ENCODE measurements at places on chromosomes 12 and 14.
A peak's percentile ranks its signal among the peaks of the same experiment; 100 is the strongest.

DNA sequence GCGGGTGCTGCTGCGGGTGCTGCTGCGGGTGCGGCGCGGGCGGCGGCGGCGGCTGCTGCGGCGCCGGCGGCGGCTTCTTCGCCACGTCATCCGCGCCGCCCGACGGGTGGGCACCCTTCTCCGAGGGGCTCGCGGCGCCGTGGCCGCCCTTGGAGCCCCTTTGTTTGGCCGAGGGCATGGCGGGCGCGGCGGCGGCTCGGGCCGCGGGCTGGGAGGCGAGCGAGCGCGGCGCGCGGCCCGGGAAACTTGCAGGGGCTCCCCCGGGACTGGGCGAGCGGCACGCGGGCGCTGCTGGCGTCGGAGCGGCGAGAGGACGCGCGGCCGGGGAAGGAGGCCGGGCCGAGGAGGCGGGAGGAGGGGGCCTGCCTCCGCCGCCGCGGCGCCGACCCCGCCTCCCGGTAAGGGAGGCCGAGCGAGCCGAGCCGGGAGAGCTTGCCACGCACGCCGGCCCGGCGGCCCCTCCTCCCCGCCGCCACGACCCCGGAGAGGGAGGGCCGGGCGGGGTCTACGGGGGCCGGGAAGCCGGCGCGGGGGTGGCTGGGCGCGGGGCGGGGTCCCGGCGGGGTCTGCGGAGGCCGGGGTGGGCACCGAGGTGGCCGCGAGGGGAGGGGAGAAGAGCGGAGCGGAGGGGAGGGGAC lies at the start of gene CKAP4:
Gene CKAP4, minus strand, starts transcription at position 347 of the 638 bp plus-strand sequence. Its CDS starts 169 bp downstream, at position 178.
- peak; percentile 44 for DNase-seq

DNA sequence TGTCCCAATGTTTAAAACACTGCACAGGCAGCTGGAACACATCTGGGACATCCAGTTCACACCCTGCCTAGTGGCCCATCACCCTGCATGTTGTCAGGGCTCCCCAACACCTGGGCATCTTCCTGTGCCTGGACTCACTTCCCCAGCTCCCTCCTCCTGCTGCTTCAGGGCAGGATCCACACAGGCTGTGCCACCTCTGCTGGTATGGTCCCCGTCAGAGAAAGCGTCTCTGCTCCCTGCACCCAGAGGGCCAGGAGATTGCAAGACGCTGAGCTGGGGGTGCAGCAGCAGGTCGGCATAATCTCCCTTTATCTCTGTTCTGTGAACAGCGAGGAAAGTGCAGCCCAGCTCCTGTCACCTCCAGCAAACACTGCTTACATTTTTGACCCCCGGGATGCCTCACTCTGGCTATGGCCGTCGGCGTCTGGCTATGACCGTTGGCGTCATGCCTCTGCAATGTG lies 124.3 kb downstream of the ADGRD1 start:
- no peak for DNase-seq

DNA sequence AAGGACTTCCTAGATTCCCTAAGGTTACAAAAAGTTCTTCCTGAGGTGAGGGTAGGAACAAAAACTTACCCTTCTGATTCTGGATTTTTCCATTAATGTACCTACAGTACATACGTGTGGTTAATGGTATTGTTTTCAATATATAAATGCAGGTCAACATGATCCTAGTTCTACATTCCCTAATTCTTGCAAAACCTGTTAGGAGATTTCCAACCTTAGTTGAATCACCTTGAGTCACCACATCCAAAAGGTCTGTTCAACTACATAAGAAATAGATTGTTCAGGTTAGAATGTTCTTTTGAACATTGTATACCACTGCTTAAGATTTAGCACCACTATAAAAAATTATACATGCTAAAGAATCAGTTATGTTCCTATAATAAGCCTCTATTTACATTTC lies 118.9 kb downstream of the GARIN6 start:
- DNase-seq: no peak

- no peak for DNase-seq
Observed at GRCh38 chr14:99119554-99120525, 152.2 kb downstream of the BCL11B start.

DNA sequence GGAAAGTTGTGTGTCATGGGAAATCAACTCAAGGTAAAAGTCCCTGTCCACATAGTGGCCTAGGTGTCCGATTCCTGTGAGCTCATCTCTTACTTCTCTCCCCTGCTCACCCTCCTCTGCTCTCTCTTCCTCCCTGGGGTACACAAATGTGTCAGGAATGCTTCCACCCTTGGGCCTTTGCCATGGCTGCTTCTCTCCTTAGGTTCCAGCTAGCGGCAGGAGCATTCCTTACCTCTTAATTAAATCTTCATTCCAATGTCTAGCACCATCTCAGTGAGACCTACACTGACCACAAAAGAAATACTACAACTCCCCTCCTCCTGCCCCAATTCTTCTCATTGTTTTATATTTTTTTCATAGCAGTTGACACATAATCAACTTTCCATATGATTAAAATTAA lies 298.6 kb downstream of the PDZRN4 start:
- DNase-seq: no peak

DNA sequence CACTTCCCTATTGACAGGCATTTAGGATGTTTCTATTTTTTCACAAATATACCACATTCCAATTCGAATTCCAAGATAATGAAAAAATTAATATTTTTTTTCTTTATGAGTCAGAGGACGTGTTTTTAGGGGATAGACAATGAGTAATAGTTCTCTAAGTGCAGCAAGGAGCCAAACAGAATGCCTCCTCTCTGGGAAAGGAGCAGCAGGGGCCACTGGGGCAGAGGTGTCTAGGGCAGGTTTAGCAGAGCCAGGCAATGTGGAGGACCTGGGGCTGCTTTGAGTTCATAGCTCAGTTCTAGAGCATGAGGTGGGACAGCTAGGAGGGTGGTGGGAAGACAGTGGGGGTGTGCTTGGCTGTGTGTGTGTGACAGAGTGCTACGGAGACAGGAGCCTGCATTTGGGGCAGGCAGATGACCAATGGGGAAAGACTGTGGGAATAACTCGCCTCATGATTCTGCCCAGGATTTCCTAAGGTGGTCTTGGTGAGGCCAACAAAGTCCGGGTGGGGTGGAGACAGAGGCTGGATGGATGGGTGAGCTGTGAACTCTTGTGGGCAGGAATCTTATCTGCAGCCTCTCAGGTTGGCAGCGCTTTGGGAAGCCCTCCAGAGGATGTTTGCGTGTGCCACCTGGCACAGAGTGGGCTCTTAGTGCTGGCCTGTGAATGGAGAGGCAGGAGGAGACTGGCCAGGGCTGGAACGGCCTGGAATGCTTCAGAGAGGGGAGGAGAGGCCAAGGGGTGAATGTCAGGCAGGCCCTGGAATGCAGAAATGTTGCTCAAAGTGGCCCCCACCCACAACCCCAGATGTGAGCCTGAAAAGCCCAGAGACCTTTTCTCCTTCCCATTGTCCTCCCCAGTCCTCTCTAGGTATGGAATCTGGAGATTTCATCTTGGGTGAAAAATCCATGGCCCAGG lies 2.4 kb upstream of the KRT7 start:
- no peak for DNase-seq

DNA sequence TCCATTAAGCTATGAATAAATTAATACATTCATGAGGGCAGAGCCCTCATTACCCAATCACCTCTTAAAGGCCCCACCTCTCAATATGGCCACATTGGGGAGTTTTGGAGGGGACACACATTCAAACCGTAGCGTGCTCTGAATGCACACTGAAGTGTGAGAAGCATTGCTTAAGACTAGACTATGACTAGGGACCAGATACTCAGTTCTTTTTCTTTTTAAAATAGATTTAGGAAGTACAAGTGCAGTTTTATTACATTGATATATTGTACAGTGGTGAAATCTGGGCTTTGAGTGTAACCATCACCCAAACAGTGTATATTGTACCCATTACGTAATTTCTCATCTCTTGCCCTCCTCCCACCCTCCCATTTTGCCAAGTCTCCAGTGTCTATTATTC lies 21.0 kb upstream of the JDP2 start:
- DNase-seq: no peak

GRCh38 chr14:43204816-43205215 lies 1302.3 kb downstream of the FSCB start:
- no peak for DNase-seq

- no peak for DNase-seq
Observed at GRCh38 chr12:102708108-102708507, 208.9 kb downstream of the PAH start.

- DNase-seq: no peak
Observed at GRCh38 chr14:104867371-104868059, 2.4 kb downstream of the CEP170B start.

- no peak for DNase-seq
Observed at GRCh38 chr12:111417784-111418593, 12.3 kb downstream of the SH2B3 start.

Data from activated CD4-positive, alpha-beta T cell treated with anti-CD3 and anti-CD28 coated beads for 4 hours (primary cell).